Central memory CD8-positive, alpha-beta T cell (primary cell): ENCODE measurements at places on chromosomes 2 and 18.

DNA sequence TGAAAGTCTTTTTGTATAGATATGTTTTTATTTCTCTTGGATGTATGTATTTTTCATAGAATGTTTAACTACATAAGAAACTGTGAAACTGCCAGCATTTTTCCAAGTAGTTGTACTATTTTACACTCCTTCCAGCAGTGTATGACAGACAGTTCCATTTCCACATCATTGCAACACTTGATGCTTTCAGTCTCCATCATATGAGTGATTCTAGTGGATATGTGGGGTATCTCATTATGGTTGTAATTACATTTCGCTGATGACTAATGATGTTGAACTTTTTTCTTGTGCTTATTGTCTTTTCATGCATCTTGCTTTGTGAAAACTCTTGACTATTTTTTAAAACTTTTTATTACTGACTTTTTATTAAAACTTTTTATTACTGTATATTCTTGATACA is 101.4 kb downstream of the ARHGAP28 start:
- DNase-seq, result no peak

- no peak for DNase-seq
Measured at GRCh38 chr18:29383311-29384273, 1206.7 kb upstream of the CDH2 start.

DNA sequence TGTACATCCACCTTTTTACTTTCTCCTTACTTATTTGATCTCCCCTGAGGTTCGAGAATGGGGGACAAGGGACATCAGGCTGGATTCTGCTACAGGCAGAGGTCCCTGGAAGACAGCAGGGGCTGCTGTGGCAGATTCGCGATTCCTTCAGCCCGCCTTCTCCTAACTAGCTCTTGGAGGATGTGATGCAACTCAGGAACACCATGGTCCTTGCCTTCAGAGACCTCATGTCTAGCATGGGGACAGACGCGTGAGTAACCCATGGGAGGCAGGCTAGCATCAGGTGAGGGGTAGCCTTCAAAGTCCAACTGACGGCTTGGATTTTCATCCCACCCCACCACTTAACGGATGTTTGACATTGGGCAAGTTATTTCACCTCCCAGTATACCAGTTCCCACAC is 869 bp upstream of the TCF23 start:
- no peak for DNase-seq

GRCh38 chr2:217798743-217799562 is 203.8 kb downstream of the TNS1 start:
- DNase-seq, result no peak

- DNase-seq, result no peak
Measured at GRCh38 chr2:166419616-166419934, 43.8 kb upstream of the SCN9A start.

- no peak for DNase-seq
Measured at GRCh38 chr2:216426166-216426777, 14.0 kb downstream of the SMARCAL1 start.
